ENCODE measurements at places on chromosomes 12 and 14.

DNA sequence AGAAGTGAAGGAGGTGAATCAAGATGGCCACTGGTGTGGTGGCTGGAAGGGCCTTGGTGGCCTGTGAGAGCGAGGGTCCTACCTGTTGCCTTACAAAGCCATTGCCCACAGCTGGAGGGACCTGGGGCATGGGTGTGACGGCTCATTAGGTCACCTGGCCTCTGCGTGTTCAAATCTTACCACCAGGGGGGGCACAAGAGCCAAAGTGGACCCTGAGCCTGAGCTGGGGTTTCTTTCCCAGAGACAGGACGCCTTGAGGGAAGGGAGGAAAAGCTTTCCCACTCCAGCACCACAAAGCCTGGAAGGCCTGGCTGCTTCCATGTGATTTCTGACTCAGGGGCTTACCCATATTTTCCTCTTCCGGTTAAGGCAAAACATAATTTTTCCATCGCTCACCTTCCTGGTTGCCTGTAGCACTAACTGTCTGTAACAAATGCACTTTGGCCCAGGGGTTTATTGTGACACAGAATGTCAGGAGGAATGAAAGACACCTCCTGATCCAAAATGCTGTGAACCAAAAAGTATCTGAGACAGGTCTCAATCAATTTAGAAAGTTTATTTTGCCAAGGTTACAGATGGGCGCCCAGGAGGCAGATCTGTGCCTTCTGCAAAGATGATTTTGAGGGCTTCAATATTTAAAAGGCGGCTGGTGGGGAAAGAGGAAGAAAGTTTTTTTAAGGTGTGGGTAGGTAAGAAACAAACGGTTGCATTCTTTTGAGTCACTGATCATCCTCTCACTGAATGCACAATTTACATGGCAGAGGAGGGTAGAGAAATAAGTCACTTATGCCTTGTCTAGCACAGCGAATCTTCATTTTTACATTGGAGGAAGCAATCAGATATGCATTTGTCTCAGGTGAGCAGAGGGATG lies 4.3 kb upstream of the CD9 start:
- DNase-seq = peak; percentile 90

DNA sequence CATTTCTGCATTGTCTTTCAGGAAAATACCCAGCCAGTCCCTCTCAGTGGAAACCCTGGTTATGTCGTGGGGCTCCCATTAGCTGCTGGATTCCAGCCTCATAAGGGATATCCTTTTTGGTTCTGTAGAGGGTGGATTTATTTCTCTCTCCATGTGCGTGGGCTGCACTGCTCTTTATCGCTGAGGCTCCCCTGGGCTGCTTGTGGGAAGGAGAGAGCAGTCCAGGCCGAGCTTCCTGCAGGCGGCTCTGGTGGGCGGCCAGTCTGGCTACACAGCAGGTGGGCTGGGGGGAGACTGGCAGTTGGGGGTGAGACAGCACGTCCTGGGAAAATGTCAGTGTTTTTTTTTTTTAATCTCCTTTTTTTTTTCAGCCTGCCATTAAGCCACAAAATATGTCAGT lies 27.6 kb downstream of the TCTN1 start:
- DNase-seq = peak; percentile 56

DNA sequence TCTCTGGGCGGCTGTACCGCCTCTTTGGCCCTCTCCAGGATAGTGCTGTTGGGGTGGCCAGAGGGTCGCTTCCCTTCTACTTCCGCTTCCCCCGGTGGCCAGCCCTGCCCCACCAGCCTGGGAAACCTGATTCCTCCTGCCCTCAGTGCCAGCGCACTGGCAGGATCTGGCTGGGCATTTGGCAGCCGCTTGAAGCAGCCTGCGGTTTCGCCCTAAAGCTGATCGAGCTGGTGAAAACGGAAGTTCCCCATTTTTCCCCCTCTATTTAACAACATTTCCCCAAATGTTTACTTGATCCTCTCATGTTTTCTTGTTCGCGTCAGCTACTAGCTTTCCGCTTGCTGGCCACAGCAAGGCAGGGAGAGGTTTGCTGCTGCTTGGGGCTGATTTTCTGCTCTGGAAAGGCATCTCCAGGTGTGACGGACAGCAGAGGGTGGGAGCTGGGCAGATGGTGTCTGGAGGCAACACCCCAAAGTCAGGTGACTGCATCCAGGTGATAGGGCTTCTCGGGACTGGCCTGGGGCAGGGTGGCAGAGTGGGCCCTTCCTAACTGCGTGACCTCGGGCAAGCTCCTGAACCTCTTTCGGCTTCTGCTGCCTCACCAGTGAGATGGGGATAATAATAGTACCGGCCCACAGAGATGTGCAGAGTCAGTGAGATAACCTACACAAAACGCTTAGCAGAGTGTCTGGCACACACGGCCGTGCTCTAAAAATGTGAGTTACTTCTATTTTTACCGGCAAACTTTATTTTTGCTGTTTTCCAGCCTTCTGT lies 53.1 kb downstream of the TSPAN9 start:
- DNase-seq = peak; percentile 74

DNA sequence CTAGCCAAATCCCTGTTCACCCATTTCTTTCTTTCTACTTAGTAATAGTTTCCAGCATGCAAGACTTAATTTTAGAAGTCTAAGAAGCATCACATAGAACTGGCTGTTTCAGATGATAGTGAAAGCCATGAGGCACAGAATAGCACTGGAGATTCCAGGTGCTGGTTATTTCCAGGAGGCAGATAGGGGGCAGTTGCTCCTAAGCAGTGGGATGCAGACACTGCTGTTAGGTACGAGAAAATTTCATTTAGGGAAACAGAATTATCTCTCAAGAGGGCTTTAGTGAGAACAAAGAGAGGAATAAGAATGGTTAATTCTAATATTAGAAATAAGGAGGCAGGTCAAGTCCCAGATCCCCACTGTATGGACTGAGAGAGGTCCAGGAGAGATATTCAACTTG lies 3.6 kb upstream of the MDGA2 start:
- DNase-seq = no peak

Measured in Daoy (cell line).